ENCODE measurements at places on chromosomes 12 and 14. TPM values are rescaled to one million over a fixed set of nuclear protein-coding genes. Genes with fewer than 3 reads are reported as not detected.

EXOC5 gene
- 97.4 TPM for total RNA-seq

- no peak overlapping the region for H3K27ac ChIP-seq
- no peak for DNase-seq
- no peaks in the 10 kb centered on the region for H3K36me3 ChIP-seq
- no peaks in the 10 kb centered on the region for H3K27me3 ChIP-seq
These were observed 16.7 kb upstream of the TMEM260 start for GRCh38 chr14:56562883-56563282.

GRCh38 chr14:47226877-47227520 lies 448.4 kb downstream of the MDGA2 start:
- no peaks in the 10 kb centered on the region for H3K4me1 ChIP-seq
- no peak overlapping the region for H3K4me3 ChIP-seq
- peaks cover 5% of the 10 kb centered on the region for H3K36me3 ChIP-seq
- no peak overlapping the region for H3K27ac ChIP-seq
- no peaks in the 10 kb centered on the region for H3K27me3 ChIP-seq

DNA sequence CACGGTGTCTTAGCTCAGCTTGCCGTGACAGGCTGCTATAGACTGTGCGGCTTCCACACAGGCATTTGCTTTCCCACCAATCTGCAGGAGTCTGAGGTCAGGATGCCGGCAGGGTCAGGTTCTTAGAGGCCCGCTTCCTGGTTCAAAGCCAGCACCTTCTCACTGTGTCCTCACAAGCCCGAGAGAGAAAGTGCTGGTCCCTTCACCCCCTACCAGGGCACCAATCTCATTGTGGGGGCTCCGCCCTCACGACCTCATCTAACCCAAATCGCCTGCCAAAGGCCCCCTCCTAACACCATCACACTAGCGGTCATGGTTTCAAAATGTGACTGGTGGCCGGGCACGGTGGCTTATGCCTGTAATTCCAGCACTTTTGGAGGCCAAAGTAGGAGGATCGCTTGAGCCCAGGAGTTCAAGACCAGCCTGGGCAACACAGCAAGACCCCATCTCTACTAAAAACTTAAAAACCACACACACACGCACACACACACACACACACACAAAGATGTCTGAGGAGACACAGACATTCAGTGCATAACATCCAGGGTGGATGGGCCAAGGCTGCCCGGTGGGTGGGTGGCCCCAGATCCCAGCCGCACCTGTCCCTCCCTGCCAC lies 26.8 kb downstream of the MMP17 start:
- H3K27me3 ChIP-seq = no peaks in the 10 kb centered on the region
- no peak overlapping the region for H3K27ac ChIP-seq
- DNase-seq = no peak
- H3K4me1 ChIP-seq = no peaks in the 10 kb centered on the region
- peaks cover 6% of the 10 kb centered on the region for H3K36me3 ChIP-seq

- no peak overlapping the region for H3K27ac ChIP-seq
- H3K36me3 ChIP-seq = no peaks in the 10 kb centered on the region
- no peak overlapping the region for H3K4me3 ChIP-seq
- no peak for DNase-seq
- H3K4me1 ChIP-seq = peaks cover 18% of the 10 kb centered on the region
- H3K27me3 ChIP-seq = no peaks in the 10 kb centered on the region
These were observed 122.0 kb upstream of the CCND2 start for GRCh38 chr12:4151362-4152121.
